ENCODE measurements at places on chromosomes 2 and 18.
A peak's percentile ranks its signal among the peaks of the same experiment; 100 is the strongest.

- no peak for DNase-seq
Measured at GRCh38 chr18:27404855-27405254, 219.7 kb upstream of the CHST9 start.

DNA sequence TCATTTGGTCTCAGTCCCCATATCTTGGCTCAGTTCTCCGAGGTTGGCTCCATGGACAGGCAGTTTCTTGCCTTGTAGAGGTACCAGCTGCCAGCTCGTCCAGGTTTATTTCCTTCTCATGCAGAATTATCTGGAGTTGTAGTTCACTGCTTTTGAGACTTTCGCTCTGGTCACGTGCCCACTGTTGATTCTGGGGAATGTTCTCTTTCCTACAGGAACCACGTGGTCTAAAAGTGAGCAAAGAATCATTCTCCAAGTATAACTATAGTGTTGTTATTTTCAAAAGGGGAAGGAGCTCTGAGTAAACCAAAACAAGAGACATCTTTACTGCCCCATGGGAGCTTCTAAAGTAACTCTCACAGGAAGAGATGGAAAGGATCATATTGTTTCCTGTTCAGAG, 41.2 kb upstream of the RAB27B start:
- no peak for DNase-seq

- no peak for DNase-seq
Measured at GRCh38 chr2:24937236-24937635, 17.2 kb upstream of the ADCY3 start.

DNA sequence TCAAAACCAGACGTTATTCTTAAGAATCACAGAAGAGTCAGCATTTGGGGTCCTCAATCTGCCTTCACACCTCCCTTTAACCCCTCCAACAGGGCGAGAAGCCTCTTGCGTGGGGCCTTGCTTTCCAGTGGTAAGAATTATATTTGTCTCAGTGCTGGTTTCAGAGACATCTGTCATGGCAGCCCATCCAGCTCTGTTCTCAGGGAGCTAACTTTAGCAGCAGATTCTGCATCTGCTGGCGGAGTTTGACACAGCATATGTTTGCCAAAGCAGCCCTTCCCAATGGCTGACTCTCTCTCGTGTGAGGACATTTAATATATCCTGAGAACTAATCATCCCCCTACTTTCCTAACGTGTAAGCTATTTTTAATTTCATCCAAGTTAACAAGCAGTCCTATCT, 91.5 kb upstream of the BCL11A start:
- no peak for DNase-seq

- no peak for DNase-seq
Measured at GRCh38 chr18:34709104-34709503, 994 bp upstream of the DTNA start.

DNA sequence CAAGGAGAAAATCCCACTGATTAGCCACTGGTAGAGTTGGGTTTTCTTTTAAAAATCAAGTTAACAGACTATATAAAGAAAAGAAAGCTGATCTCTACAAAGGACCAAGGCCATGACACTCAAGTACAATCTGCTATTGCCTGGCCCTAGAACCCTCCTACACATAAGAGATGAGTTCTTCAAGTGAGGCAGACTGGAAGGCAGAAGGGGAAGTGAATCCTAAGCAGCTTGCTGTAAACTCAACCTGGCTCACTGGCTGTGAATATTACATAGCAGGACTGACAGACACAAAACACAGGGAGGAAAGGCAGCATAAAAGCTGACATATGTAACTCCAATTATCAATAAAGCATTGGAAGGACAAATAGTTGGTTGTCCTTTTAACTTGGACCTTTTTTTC, 65.4 kb downstream of the TRIP12 start:
- no peak for DNase-seq

- no peak for DNase-seq
Measured at GRCh38 chr2:41723526-41723925, 324.3 kb upstream of the PKDCC start.

DNA sequence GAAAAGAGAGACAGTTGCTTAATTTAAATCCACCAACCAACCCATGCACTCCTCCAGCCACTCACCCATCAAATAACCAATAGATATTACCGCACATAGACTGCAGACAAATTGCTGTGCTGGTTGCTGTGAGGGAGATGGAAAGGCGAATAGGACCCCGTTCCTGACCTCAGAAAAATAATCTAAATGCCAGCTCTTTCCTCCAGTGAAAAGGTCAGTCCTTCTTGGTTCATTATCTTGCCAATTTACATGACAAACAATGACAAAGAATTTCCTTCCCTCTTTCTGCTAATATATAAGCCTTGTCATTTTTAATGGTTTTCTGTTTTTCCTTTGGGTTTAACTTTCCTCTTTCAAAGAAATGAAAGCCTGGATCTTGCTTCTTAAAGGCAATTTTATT, 61.6 kb downstream of the MEP1B start:
- DNase-seq = no peak

DNA sequence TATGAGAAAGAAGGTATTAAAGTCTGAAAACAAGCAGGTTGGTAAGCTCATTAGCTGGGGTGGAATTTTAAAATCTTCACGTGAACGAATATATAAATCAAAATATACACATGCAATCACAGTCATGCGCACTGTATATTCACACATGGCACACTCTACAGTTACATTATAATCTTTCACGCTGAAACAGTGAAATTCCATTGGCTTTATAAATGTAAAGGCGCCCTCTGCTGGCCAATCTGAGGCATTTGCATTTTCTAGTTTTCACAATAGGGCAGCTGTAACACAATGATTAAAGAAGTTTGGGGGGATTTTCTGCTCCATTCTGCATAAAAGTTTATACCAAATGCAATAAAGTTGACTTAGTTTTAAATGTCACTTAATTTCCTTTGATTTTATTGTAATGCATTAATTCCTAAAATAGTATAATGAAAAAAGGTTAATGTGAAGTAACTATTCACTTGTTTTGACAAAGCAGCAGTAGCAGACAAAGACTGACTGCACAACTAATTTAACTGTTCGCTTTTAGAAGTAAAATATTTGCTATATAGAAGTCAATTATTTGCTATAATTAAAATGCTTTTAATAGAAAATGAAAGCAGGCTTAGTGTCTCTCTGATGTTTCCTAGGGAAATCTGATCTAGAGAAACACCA, 17.2 kb downstream of the IFIH1 start:
- peak; percentile 85 for DNase-seq

GRCh38 chr2:11829947-11830707, 83.7 kb downstream of the LPIN1 start:
- peak; percentile 76 for DNase-seq

DNA sequence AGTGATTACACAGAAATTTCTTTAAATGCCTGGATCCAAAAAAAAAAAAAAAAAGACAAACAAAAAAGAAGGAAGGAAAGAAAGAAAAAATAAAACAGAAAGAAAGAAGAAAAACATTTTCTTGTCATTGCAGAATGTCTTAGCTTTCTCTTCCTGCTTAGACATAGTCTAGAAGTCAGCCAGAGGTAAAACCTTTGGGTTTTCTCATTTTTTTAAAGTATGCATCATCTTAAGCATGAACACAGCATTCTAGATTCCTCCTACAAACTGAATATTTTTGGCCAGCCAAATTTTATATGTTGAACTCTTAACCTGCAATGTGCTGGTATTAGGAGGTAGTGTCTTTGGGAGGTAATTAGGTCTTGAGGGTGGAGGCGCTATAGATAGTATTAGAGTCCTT, 243.9 kb downstream of the TRIB2 start:
- DNase-seq = no peak

DNA sequence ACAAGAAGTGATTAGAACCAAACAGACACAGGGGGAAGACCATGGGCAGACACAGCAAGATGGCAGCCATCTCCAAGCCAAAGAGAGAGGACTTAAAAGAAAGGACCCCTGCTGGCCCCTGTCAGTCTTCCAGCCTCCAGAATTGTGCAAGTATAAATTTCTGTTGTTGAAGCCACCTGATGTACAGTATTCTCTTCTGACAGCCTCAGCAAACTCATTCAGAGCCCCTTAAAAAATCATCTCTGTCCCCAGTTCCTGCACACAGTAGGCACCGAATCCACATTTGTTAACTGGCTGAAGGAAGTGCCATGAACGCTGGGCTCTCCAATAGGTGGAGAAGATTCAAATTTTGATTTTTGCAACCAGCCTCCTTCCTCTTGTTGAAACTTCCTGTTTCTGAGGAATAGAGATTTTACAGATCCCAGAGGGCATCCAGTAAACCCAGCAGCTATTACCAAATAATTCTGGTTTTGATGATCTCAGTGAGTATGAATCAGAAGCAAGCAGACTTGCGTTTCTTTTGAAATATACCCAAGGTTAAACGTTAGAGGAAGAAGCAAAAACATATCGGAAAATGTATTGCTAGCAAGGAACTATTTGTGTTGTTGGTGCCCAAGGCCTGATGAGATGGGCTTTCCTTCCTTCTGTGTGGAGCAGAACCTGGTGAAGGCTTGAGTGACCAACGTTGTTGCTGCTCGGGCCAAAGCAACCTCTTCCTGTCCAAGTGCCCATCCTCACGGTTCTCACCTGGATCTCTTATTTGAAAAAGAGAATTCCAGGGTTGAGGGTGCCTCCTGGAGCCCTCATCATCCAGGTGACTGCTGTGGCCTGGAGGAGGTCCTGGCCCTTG, 47.7 kb upstream of the PLB1 start:
- no peak for DNase-seq

GRCh38 chr2:212646698-212647366, 108.2 kb upstream of the ERBB4 start:
- no peak for DNase-seq

DNA sequence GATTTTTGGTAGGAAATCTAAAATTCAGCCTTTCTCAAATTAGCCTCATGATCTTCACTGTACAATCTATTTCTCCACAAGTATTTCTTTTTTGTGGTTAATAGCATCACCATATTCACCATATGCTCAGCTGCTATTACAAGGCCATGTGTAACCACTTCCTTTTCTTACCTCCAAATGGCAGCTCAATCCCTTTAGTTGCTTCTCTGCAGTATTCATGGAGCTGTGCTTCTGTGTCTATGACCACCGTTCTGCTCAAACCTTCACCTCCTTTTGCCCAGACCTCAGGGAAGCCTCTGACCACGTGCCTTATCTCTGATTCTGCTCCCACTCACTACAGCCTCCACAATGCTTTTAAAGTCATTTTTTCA, 126.7 kb upstream of the TMEM200C start:
- no peak for DNase-seq

DNA sequence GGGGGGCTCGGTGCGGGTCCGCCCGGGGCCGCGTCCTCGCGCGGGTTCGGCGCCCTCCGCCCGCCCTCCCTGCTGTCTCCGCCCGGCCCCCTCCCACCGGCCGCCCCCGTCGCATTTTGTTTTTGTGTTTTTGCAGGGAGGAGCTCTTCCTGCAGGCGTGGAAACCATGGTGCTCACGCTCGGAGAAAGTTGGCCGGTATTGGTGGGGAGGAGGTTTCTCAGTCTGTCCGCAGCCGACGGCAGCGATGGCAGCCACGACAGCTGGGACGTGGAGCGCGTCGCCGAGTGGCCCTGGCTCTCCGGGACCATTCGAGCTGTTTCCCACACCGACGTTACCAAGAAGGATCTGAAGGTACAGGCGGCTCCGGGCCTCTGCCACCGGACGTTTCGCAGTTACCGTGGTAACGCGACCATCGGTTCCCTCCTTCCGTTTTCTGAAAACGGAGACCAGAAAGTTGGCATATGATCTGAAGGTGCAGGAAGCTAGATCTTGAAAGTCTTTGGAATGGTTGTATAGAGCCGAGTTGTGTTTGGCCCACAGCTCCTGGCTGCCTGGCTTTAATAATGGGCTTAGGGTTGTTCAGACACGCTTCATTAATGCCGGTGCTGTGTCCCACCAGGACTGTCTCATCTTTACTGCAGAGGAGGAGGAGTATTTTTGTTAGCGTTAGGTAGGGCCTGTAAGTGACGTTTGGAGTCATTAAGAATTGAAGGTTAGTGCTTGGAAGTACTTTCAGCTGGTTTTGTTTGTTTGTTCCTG, 891 bp downstream of the KDM3A start:
- DNase-seq = peak; percentile 89

- peak; percentile 48 for DNase-seq
Measured at GRCh38 chr2:231928481-231928880, 2.3 kb upstream of the NPPC start.

GRCh38 chr2:33205693-33206434, 259.1 kb downstream of the LTBP1 start:
- no peak for DNase-seq

DNA sequence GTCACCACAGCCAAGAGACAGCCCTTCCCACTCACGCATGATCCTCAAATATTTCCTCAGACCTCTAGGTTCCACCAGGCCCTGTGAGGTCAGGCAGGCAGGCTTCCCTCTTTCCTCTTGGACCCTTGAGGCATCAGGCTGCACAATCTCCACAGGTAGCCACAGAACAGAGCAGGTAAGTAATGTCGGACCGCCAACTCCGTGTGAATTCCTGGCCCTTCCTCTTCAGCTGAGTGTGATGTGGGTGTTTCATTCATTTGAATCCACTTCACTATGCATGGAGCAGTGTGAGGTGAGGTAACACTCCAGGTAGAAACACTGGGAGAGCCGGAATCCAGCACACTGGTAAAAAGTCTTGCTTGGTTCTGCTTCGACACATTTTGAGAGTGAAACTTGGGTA, 44.0 kb downstream of the MRPL35 start:
- no peak for DNase-seq

- no peak for DNase-seq
Measured at GRCh38 chr18:36294031-36294430, 3.5 kb upstream of the FHOD3 start.

- DNase-seq = no peak
Measured at GRCh38 chr2:159904959-159905305, 106.9 kb upstream of the CD302 start.

- DNase-seq = no peak
Measured at GRCh38 chr2:29718076-29718686, 203.2 kb downstream of the ALK start.

GRCh38 chr2:71936076-71937030, 211.3 kb downstream of the CYP26B1 start:
- no peak for DNase-seq

- no peak for DNase-seq
Measured at GRCh38 chr18:44323125-44323524, 357.6 kb upstream of the SETBP1 start.

DNA sequence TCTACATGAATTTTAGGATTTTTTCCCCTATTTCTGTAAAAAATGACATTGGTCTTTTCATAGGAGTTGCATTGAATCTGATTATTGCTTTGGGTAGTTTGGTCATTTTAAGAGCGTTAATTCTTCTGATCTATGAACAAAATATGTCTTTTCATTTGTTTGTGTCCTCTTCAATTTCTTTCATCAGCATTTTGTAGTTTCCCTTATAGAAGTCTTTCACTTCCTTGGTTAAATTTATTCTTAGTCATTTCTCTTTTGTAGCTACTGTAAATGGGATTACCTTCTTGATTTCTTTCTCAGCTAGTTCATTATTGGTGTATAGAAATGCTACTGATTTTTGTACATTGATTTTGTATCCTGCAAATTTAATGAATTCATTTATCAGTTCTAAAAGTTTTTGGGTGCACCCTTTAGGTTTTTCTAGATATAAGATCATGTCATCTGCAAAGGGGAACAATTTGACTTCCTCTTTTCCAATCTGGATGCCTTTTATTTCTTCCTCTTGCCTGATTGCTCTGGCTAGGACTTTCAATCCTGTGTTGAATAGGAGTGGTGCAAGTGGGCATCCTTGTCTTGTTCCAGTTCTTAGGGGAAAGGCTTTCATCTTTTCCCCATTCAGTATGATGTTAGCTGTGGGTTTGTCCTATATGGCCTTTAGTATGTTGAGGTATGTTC, 36.6 kb upstream of the AAK1 start:
- DNase-seq = no peak

GRCh38 chr18:47120428-47120827, 29.9 kb downstream of the HDHD2 start:
- DNase-seq = no peak

Data from activated effector memory CD4-positive, alpha-beta T cell treated with anti-CD3 and anti-CD28 coated beads, Interleukin-2, amount 50 U/mL, for 16 hours (primary cell).